GM19239 (cell line): ENCODE measurements at places on chromosomes 16 and 17.

GRCh38 chr17:62156949-62157348 is 91.9 kb upstream of the MED13 start:
- no peak for DNase-seq

DNA sequence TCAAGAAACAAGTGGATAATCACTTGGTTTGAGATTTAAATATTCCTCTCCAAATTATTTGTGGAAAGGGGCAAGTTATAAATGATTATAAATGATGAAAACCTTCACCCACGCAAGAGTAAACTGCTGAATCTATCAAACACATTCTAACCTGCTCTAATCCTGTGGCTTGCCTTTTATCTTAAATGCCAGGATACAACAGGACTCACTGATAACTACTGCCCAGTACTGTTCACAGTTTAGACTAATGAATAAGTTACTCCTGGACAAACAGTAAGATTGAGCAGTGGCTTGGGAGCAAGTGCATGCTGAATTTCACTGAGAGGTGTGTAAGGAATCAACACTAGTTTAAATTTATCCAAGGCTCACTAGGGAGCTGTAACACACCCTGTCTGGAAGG is 31.1 kb downstream of the IGF2BP1 start:
- no peak for DNase-seq

GRCh38 chr16:2208772-2209171 is 1.9 kb downstream of the BRICD5 start:
- no peak for DNase-seq

GRCh38 chr16:86244936-86245335 is 265.4 kb upstream of the FOXF1 start:
- no peak for DNase-seq

GRCh38 chr16:30649725-30650368 is 913 bp upstream of the PRR14 start:
- no peak for DNase-seq

- no peak for DNase-seq
Observed at GRCh38 chr17:60173304-60173819, 23.6 kb downstream of the CA4 start.

DNA sequence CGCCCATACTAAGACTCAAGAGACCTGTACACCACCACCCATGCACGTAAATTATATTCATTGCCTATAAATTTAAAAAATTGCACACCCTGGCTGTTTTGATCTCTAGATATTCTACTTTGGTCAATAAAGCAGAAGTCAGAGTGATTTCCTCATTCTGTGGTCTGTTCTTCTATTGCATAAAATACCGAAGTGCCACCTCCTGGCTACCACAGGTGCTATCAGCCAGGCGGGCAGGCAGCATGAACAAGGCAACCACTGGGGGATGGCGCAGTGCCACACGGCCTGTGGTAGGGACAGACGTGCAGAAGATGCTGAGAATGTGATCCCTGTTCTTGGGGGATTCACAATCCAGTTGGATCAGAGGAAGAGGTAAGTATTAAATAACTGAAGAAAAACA is 122.3 kb downstream of the CDK5R1 start:
- DNase-seq: peak; percentile 57

- peak; percentile 23 for DNase-seq
Observed at GRCh38 chr17:51119415-51120356, 982 bp downstream of the SPAG9 start.

GRCh38 chr16:28098959-28099945 is 35.7 kb upstream of the GSG1L start:
- no peak for DNase-seq

GRCh38 chr17:43958748-43959352 is 5.1 kb upstream of the PYY start:
- DNase-seq: no peak

DNA sequence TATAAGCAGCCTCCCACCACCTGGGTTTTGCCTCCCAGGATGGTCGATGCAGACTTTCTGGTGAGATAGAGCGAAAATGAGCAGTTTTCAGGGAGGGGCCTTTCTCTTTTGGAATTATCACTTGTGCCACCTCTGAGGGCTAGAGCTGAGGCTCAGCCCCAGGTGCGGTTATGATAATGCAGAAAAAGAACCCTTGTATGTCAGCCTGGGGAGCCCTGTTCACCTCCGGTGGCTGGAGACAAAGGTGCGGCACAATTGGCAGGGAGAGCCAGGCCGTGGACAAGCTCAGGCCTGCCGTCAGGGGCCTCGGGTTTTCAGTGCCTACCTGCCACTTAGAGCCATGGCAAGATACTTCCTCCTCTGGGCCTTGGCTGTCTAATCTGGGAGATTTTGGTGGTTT is 4.4 kb downstream of the SCPEP1 start:
- no peak for DNase-seq

GRCh38 chr16:35208001-35208935 is 1748.9 kb downstream of the TP53TG3F start:
- no peak for DNase-seq

GRCh38 chr17:39774047-39774446 is 36.3 kb downstream of the GRB7 start:
- no peak for DNase-seq

DNA sequence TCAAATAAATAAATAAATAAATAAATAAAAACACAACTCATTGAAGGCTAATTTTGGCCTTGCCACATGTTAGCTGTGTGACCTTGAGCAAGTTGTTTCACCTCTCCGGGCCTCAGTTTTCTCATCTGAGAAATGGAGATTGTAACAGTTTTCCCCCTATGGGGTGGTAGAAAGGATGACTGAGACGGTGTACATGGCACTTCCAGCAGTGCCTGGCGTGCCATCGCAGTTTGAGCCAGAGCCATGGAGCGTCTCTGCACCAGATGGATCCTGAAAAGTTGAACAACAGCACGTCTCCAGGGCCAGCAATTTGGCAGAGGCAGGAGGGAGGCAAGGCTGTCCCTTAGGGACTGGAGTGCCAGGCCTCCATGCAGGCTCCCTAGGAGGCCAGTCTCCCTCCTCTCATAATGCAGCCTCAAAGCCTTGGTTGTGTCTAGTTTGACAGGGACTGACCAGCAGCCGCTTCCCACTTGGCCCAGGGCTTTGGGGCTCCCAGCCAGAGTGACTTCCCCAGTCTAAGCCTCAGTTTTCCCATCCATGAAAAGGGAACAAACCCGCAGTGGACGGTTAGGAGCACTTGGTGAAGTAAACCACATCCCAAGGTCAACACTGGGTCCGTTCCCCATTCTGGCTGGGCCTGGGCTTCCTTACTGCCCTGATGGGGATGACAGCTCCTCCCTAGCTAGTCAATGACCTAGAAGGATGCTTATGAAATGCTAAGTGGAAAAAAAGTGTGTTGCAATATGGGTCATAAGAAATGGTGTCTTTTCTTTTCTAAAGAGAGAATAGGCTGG is 19.3 kb downstream of the SOCS1 start:
- DNase-seq: no peak

GRCh38 chr17:34673995-34674890 is 94.9 kb downstream of the TMEM132E start:
- no peak for DNase-seq

DNA sequence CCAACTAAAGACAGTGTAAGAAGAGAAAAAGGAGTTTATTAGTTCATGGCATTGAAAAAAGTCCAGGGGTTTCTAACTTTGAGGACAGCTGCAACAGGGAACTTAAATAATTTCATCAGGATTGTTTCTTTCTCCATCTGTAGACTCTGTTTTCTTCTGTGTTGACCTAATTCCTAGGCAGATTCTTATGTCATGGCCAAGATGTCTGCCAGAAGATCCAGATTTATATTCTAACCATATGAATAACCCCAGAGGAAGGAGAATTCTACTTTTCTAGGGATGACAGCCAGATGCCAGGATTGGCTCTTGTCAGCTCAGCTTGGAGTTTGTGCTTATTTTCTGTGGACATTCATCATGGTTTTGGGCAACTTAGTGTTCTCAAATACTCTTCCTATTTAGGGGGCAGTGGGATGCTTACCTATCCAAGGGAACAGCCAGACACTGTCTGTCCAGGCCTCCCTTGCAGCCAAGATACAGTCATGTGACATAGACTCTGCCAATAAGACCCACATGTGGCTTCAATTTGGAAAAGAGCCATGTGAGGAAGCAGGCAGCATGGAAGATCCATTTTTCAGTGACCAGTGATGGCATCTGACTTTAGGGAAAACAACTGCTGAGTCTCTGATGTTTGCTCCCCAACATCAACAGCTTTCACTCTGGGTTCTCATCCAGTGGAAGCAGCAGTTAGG is 18.2 kb downstream of the PCTP start:
- no peak for DNase-seq

- no peak for DNase-seq
Observed at GRCh38 chr16:1471569-1472194, 3.1 kb downstream of the CLCN7 start.

- no peak for DNase-seq
Observed at GRCh38 chr17:39818358-39819000, 45.6 kb downstream of the IKZF3 start.

DNA sequence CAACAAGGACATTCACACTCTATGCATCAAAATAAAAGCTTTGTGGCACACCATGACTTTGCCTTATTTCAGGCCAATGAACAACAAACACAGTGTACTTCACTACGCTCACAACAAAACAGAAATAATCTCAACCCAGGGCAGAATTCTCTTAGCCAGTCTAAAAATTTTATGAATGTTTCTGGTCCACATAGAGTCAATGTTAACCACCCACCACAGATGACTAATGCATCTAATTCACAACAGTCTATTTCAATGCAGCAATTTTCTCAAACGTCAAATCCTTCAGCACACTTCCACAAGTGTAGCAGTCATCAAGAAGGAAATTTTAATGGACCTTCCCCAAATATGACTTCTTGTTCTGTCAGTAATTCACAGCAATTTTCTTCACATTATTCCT is 101.7 kb downstream of the CHD9 start:
- DNase-seq: no peak

DNA sequence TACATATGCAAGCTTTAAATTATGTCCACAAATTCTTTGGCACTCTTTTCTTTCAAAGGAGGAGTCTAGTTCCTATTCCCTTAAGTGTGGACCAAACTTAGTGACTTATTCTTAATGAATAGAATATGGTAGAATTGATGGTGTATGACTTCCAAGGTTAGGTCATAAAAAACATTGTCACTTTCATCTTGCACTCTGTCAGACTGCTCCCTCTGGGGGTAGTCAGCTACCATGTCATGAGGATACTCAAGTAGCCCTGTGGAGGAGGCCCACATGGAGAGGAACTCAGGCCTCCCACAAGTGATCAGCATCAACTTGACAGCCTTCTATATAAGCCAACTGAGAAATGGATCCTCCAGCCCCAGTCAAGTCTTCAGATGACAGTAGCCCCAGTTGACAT is 58.0 kb upstream of the SCNN1B start:
- DNase-seq: no peak

DNA sequence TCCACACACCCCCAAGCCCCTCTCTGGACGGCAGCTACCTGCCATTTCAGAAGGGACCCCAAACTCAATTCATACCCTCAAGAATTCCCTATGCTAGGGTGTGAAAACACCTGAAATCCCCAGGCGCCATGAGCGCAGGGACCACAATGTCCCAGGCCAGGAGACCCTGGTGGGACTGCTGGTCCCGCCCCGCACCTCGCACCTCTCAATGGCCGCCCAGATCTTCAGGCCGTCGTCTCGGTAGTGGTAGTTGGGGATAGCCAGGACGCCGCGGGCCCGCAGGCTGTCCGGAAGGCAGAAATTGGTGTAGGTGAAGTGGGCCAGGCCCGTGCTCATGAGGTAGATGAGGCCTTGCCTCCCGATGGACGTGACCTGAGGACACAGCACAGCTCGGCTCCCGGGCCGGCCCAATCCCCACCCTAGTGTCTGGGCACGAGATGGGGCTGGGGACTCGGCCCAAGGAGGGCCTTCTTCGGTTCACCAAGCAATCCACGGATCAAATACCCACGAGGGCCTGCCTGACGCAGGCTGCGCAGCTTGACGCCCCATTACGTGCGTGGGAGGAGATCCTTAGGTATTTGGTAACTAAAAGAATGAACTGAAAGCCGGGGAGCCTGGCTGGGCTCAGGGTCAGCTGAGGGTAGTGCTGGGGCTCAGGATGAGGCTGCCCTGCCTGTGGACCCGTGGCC is 9.2 kb downstream of the ALOXE3 start:
- no peak for DNase-seq

- no peak for DNase-seq
Observed at GRCh38 chr16:58678716-58679115, 5.9 kb downstream of the SLC38A7 start.

DNA sequence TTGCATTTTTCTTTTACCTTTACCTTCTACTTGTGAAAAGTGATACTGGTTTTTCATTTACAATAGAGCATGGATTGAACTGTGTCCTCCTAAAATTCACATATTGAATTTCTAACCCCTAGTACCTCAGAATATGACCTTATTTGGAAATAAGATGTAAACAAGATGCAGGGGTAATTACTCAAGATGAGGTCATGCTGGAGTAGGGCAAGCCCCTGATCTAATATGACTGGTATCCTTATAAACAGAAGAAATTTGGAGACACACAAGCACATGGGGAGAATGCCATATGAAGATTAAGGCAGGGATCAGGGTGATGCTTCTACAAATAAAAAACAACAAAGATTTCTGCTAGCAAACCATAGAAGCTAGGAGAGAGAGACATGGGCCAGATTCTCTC is 12.2 kb downstream of the MYH13 start:
- DNase-seq: no peak

DNA sequence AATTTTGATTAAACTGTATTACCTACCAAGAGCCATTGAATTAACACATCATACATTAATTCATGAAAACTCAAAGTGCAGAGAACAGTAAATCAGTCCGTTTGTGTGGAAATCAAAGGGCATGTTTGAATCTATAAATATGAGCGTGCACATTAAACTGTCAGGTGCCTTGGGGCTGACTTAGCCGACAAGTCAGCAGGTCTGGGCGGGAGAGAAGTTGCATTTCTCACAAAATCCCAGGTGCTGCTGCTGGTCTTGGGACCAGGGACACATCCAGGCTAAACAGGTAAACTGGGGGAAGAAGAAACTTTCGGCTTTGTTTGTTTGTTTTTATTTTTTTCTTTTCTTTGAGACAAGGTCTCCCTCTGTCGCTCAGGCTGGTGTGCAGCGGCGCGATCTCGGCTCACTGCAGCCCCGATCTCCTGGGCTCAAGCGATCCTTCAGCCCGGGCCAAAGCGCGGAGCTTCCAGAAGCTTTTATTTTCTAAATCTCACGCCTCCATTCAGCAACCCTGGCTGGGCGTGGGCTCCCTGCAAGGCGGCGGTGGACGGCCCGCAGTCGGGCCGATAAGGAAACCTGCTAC is 213.9 kb downstream of the MRTFB start:
- no peak for DNase-seq

- no peak for DNase-seq
Observed at GRCh38 chr16:70437582-70438557, 1.0 kb downstream of the ST3GAL2 start.

GRCh38 chr17:40323391-40324381 is 14.7 kb downstream of the RARA start:
- no peak for DNase-seq
